OCI-LY7 (cell line): ENCODE measurements at places on chromosomes 3 and 15. TPM values are rescaled to one million over a fixed set of nuclear protein-coding genes. Genes with fewer than 3 reads are reported as not detected.

DNA sequence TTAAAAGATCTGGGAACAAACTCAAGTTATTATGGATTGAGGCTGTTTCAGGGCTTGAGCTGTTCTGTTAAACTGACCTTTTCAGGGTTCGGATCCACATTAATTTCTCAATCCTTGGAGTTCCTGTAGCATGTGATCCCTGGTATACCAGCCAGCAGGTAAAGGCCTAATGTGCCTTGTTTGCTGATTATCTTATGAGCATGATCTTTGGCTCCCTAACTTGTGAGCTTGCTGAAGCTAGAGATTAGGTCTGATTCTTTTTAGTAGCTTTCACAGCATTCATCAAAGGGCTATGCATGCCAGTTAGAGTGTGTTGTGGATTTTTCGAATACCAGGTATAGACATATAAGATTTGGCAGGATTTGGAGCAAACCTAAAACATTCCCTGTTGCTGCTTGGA, 10.3 kb downstream of the CORO2B start:
- DNase-seq = no peak

PPARG gene
- not detected in 2 replicates for total RNA-seq

DNA sequence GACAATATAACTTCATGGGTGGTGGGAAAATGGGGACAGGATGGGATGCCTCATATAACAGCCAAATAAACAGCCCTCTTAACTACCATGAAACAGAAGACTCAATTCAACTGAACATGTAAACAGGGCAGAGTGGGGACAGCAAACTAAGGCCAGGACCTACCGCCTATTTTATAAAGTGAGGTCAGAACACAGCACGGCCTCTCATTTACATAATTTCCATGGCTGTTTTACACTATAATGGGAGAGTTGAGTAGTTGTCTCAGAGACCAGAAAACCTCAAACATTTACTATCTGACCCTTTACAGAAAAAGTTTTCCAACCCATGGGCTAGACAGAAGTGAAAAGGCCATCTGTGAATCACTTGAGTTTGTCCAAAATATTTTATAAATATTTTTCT, 56.7 kb upstream of the SNRPA1 start:
- DNase-seq = no peak

- DNase-seq = no peak
Observed at GRCh38 chr15:95327661-95328060, 1002.8 kb upstream of the NR2F2 start.

APOD gene
- total RNA-seq = not detected in 2 replicates

GRCh38 chr3:32456429-32457130, 46.1 kb downstream of the CMTM6 start:
- no peak for DNase-seq

BTLA gene
- 7.3 and 7.6 TPM in 2 replicates for total RNA-seq

DNA sequence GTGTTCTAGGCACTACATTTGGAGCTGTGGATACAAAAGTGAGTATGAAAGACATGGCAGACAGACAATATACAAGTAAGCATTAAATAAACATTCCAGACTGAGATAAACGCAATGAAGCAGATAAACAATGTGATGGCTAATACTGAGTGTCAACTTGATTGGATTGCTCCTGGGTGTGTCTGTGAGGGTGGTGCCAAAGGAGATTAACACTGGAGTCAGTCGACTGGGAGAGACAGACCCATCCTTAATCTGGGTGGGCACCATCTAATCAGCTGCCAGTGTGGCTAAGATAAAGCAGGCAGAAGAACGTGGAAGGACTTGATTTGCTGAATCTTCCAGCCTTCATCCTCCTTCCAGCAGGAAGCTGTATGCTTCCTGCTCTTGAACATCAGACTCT, 77.2 kb downstream of the CADPS start:
- no peak for DNase-seq

DNA sequence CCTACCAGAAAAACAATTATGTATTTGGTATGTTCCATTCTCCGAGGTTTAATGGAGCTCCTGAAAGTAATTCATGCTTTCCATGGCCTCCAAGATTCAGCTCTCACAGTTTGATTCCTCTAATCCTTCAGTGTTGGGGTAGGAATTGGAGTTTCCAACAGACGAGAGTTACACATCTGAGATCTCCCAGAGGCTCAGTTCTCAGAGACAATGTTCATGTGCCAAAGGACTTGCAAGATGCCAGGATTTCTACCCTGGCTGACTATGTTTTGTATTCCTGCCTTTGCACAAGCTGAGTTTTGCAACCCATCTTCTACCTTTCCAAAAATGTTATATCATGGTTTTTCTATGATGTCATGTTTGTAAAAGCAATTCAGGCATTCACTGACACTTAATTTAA, 322.9 kb downstream of the ERC2 start:
- no peak for DNase-seq

GRCh38 chr15:27358751-27359434, 387.9 kb downstream of the GABRG3 start:
- no peak for DNase-seq

- DNase-seq = peak; percentile 76
Observed at GRCh38 chr3:177351757-177352158, 154.5 kb upstream of the TBL1XR1 start.

FBXW12 gene
- 0.37 and 0.44 TPM in 2 replicates for total RNA-seq

- no peak for DNase-seq
Observed at GRCh38 chr3:103446953-103447629, 1012.3 kb downstream of the ZPLD1 start.

GRCh38 chr15:69096196-69096595, 64.2 kb upstream of the GLCE start:
- no peak for DNase-seq

PLA1A gene
- not detected in 2 replicates for total RNA-seq

UROC1 gene
- not detected in 2 replicates for total RNA-seq

DNA sequence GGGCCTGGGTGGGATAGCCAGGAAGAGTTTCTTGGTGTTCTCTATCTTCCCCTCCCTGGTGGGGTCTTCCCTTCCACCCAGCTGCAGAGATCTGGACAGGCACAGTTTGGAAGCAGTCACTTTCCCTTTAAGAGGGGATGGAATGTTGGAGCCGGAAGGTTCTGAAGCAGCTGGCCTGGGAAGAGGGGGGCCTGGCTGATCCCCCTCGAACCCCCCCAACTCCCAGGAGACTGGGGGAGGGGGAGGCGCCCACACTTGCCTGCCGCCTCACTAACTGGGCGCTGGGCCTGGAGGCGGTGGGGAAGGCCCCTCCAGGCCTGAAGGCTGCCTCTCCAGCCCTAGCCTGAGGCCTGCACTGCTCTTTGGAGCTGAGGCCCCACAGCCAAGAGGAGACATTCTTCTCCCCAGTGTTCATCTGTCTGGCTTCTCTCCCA, 1.4 kb downstream of the DVL3 start:
- no peak for DNase-seq

DNA sequence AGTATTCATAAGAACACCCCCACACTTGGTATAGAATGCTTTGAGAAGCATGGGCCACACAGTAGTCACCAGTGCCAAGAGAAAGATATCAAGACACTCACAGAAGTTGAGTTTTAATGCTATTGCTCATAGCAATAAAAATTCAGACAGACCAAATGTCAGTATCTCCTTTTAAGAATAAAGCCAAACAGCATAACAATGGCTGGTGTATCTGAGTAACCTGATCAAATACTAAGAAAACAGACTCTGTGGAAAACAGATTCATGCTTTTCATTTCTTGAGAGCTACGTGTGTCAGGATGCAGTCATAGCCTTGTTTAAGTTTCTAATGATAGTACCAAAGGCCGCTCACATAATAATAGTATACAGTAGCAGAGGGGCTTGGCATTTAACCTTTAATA, 778.5 kb downstream of the MECOM start:
- DNase-seq = no peak

GRCh38 chr3:19866751-19867347, 67.2 kb downstream of the EFHB start:
- peak; percentile 63 for DNase-seq

DNA sequence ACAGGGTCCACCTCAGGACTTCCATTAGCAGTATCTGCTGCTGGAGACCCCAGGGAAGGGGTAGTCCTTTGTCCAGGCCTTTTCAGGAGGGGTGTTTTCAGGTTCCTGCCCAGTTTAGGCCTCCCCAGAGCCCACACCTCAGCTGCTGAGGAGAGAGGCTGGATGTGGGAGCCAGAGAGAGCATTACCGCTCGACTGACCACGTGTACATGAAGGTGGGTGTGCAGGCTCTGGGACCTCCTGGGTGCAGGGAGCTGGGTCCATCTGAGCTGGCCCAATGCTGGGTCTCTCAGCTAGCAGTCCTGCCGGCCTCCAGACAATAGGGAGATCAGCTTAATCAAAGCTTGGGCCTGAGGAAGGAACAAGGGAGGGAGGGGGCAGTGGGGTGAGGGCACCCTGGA, 29.1 kb upstream of the POLG start:
- DNase-seq = no peak

DNA sequence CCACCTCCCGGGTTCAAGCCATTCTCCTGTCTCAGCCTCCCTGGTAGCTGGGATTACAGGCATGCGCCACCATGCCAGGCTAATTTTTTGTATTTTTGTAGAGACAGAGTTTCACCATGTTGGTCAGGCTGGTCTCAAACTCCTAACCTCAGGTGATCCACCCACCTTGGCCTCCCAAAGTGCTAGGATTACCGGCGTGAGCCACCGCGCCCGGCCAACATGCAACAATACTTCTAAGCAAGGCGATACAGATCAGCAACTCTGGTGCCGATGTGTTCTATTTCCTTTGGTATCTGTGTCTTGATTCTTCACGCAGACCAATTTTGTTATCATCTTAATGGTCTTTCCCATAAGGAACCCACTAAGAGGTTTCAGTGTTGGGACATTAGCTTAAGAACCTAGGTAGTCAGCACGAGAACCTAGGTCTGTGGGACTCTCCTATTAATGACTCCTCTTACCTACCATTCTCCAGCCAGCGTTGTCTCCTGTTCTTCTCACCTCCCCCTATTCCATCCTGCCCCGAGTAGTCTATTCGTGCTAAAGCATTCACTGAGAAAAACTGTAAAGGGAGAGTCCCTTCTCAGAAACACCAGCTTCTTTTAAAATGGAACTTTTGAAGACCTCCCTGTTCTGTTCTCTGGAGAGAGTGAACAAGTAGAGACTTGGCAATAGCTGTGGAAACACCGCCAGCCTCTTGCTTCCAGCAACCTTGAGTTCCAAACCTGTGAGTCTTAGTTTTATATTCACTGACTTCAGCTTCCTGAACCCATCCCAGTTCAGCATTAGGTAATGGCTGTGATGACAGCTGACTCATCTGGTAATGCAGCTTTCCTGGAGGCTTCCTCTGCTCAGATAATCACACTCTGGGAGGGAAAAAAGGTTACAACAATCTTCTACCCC, 61.2 kb downstream of the TSC22D2 start:
- DNase-seq = no peak

GRCh38 chr15:60576515-60576914, 97.6 kb upstream of the ICE2 start:
- DNase-seq = no peak

- no peak for DNase-seq
Observed at GRCh38 chr15:100115066-100115710, 226.6 kb downstream of the ADAMTS17 start.

GPR62 gene
- total RNA-seq = not detected in 2 replicates

ARMC8 gene
- total RNA-seq = 57.1 and 61.8 TPM in 2 replicates

GRCh38 chr3:124207873-124208485, 216.1 kb upstream of the ROPN1 start:
- DNase-seq = no peak
